ENCODE measurements at places on chromosomes 5 and 9.

- DNase-seq: no peak
Measured at GRCh38 chr9:124733964-124734740, 37.0 kb downstream of the NR6A1 start.

GRCh38 chr5:56610093-56610698 is 205.2 kb upstream of the MAP3K1 start:
- no peak for DNase-seq

GRCh38 chr9:130017076-130017475 is 25.9 kb downstream of the FNBP1 start:
- DNase-seq: no peak

DNA sequence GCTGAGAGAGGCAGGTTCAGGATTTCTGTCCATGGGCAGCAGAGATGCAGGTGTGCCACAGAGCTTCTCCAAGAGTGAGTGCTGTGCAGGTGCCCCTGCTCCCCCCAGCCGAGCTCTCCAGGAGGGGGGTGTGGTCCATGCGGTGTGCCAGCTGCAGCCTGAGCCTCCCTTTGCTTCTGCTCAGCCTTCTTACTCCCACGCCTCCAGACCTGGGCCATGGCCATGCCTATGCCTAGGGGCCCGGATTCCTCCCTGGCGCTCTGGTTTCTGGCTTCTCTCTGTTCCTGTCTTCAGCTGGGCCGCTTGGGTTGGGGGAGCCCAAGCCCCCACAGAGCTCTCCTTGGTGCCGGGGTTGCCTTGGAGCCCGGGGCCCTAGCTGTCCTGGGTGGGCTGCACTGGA is 133.3 kb downstream of the CACNA1B start:
- no peak for DNase-seq

- no peak for DNase-seq
Measured at GRCh38 chr9:134028575-134029247, 3.4 kb downstream of the BRD3OS start.

DNA sequence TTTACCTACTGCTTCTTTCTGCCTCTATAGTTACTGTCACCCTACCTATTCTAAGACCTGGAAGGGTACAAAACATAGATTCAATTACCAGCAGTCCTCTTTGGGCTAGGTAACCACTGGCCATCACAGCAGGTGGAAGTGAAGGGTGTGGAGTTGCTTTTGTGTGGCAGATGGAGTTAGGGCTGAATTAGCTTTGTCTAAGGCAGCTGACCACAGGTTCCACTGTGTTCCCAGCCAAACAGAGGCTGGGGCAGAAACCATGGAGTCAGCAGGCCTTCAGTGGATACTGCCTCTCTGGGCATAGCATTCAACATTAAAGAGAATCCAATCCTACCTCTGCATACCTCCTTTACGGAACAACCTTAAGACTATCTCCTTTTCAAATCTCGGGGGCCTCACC is 254.2 kb downstream of the RFX3 start:
- DNase-seq: no peak

DNA sequence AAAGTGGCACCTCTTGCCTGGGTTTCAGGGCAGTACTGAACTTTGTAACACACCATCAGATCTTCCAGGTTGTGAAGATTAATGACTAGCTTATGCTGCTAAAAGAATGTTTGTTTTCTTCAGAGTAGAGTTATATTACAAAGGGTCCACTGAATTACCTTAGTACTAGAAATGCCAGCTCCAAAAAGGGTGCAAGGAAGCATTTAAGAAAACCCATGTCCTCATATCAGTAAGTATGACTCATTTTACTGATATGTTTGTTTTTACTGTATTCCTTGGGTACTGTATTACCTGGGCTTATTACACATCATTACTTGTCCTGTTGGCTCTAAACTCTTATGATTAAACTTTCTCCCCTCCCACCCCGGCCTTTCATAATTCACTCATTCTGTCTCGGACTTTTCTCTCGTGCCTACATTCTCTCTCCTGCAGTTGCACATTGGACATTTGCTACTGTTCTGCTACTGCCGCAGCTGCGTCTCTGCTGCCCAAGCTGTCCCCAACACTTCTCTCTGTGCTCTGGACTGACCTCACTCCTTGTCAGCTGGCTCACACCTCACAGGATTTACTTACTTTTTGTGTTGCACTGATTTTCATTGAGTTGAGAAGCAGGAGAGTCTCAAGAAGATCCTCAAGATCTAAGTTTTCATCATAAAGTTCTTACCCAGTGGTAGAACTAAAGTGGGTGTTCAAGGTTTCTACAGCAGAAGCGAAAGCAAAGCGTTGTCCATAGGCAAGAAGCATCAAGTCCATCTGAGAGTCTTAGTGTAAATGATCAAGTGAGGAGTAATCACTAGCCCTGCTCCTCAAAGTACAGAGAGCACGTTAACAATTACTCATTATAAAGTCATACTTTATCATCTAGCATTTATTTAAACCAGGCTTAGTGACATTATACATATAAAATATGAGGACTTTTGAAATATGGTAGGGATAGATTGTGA is 53.2 kb upstream of the C9orf72 start:
- no peak for DNase-seq

GRCh38 chr5:13348568-13348967 is 595.9 kb downstream of the DNAH5 start:
- no peak for DNase-seq

DNA sequence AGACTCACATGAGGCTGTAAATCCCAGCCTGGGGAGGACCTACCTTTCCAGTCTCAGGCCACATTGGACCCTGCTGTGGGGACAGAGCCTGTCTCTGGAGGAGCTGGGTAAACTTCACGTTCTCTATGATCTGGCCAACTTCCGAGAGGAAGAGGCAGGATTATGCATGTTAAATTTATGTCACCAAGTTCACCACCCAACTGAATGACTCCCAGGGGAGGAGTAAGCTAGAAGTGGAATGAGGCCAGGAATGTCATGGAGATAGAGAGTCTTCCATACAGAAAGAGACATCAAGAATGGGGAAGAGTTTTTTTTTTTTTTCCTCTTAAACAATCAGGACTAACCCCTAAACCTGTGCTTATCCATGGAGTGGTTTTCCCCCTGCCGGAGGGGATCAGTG is 90.3 kb upstream of the PALM2AKAP2 start:
- DNase-seq: no peak

DNA sequence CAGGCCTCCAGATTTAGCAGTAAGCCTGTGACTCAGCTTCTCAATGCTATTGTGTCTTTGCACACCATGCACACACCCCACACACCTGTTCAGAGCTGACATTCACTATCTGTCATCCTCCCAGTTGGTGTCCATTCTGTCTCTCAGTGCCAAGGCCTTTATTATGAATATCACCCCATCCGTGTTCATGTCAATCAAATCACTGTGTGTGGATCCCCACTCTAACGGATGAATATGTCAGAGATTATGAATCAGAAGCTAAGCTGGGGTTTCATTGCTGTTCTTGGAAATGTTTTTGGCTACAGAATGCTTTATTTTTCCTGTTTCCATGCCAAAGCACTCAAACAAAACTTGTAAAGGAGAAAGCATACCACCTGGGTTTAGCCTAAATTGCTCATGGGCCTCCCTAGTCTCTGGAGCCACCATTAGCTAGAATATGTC is 9.4 kb upstream of the MAMDC2 start:
- no peak for DNase-seq

DNA sequence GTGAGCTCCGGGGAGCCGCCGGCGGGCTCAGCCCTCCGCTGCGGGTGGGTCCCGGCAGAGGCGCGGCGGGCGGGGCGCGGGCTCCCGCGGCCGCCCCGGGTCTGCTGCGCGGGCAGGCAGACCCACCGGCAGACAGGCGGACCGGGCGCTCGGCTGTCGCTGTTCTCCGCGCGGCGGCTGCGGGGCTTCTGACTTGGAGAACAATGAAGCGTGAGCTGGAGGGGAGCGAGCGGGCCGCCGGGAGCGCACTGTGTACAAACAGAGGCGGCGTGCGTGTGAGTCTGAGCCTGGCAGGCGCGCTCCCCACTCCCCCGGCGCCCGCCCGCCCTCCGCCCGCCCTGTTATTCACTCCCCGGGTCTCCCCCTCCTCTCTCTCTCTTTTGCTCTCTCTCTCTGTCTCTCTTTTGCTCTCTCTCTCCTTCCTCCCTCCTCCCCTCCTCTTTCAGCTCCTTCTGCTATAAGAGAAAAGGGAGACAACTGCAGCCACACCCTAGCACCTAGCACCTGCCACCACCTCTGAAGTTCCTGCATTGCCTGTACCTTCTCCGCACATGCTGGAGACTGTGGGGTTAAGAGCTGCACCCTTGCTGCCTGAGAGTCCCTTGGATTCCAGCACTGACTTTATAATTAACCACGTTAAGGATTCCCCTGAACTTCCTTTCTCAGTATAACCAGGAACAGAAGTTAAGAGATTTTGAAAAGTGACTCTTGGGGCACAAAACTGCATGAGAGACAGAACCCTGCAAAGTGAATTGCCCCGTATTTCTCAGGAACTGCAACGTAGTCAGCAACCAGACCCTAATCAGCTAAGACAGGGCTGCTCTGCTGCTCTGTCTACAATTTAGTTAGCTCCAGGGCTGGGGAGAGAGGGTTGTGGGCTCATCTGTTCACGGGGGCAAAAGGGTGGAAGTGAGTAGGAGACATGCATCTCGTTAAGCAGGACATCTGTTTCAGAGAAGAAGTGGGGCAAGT is at the start of gene EDIL3:
EDIL3 (minus strand) TSS at position 277 of the 972 bp plus-strand sequence. CDS start 506 bp downstream, outside the sequence.
- no peak for DNase-seq

GRCh38 chr5:54159153-54159892 is 151.1 kb downstream of the ARL15 start:
- no peak for DNase-seq

GRCh38 chr5:139342423-139342723 is 719 bp downstream of the PAIP2 start:
- DNase-seq: peak; percentile 68

DNA sequence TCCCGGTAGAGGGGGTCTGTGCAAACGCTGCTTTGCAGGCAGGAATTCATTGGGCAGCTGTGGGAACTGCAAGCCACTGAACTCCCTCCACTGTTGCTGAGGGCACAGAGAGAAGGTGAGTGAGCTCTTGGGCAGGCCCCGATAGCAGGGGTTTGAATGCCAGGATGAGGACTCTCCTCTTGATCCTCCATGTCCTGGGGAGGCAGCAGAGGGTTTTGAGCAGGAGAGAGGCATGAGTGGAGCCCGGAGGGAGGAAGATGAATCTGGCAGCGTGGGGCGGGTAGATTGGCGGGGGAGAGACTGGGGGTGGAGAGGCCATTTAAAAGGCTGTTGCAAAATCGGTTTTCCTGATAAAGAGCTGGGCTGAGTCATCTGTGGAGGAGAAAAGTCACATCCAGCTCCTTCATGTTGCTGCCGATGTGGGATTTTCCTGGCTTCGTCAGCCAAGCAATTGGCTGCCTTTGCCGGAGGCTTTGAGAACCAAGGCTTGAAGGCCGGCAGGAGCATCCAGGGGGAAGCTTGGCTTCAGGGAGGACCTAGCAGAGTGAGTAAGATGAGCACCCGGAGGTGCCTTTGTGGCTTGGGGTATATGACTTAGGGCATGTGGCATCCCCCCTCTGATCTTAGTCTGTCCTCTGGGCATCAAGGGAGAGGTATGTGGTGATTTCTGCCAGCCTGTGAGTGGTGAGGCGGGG is at the start of gene SYNPO:
SYNPO (plus strand) TSS at position 350 of the 695 bp plus-strand sequence. CDS start 7,616 bp downstream, outside the sequence.
- no peak for DNase-seq

Data from stimulated activated CD8-positive, alpha-beta memory T cell treated with anti-CD3 and anti-CD28 coated beads, Interleukin-12 subunit alpha, Interleukin-12 subunit beta, amount 100 ng/mL, for 4 hours (primary cell).